ENCODE measurements at places on chromosomes 11 and 22.

- no peak for DNase-seq
Measured at GRCh38 chr22:27241430-27242321, 559.9 kb downstream of the MN1 start.

- DNase-seq = no peak
Measured at GRCh38 chr11:24131698-24132097, 365.2 kb upstream of the LUZP2 start.

DNA sequence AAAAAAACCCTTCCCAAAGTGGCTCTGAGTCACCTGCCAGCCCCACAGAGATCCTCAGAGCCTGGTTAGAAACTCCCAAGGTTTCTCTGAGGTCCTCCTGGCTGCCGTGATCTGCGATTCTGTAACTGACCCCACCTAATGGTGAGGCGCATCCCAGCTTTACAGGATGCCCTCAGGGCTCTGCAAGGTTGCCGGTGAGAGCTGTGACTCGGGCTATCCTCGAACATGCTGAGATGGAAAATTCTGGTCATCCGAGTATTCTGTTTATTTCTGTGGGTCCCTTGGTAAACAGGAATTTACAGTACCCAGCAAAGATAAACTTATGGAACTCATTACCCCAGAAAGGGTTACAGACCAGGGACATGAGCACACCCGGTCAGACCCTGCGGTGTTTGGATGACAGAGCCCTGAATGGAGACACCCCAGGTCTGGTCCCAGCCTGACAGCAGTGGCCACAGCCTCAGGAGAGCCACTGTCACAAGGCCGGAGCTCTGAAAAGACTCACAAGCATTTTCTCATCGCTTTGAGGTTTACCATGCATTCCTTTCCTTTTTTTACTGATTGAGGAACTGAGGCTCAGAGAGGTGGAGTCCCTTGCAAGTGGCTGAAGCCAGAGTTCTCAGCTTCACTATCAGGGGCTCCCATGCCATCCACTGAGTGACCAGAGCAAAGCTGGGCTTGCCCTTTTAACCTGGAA, 22.2 kb downstream of the LIF start:
- DNase-seq = no peak

- no peak for DNase-seq
Measured at GRCh38 chr11:78985663-78986062, 411.0 kb upstream of the NARS2 start.

- DNase-seq = no peak
Measured at GRCh38 chr22:47355776-47356510, 593.5 kb downstream of the TBC1D22A start.

- DNase-seq = no peak
Measured at GRCh38 chr22:17946662-17947367, 77.5 kb downstream of the MICAL3 start.

GRCh38 chr22:48382197-48382596, 1445.5 kb downstream of the BRD1 start:
- no peak for DNase-seq

DNA sequence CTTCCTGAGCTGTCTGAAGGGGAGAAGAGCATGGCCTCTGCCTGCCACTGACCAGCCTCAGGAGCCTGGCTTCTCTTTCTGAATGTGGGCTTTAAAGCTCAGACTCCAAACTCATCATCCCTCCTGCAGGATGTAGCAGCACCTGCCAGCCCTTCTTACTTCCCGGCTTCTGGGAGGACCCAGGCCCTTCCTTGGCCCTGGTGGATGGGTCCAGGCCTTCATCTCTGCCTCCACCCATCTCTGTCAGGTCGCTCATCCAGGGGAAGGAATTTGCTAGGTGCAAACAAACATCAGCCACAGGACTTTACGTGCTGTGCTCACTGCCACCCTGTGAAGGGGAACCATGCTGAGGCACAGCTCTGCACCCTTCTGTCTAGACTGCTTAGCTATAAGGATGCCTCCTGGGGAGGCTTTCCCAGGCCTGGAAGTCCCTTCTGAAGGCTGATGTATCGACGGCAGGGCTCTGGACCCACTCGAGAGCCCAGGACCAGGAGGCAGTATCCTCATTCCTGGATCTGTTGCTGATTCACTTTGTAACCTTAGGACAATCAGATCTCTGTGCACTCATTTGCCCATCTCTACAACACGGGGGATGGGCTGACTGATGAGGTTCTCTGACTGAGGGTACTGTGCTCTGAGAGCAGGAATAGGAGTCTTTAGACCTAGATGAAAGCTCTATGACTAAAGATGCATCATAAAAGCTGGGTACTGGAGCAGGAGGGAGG, 30.9 kb downstream of the USP35 start:
- no peak for DNase-seq

DNA sequence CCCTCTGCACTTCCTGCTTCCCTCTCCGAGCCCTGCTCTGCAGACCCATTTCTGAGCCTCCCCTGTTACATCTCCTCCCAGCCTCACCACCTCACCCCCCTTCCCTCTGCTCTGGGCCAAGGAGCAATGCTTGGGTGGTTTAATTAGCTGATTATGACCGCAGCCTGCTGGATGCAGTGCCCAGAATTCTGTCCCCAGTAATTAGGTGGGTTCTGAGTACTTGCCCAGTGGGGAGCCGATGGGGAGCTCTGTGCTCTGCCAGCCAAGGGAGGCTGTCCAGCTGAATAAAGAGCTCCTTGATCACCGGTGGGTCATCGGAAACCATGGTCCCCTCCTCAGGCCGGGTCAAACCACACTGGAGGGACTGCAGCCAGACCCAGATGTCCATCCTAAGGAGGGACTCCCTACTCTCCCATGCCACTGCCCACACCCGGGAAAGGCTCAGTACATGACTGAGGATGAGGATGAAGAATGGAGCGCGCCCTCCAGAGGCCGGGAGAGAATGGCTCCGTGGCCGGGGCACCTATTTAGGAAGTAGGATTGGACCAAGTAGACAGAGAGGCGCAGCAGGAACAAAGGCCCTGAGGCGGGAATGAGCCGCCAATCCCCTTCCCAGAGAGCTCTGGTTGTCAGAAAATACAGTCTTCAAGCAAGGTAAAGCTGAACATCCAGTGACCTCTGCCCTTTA, 9.1 kb downstream of the ARRB1 start:
- no peak for DNase-seq

DNA sequence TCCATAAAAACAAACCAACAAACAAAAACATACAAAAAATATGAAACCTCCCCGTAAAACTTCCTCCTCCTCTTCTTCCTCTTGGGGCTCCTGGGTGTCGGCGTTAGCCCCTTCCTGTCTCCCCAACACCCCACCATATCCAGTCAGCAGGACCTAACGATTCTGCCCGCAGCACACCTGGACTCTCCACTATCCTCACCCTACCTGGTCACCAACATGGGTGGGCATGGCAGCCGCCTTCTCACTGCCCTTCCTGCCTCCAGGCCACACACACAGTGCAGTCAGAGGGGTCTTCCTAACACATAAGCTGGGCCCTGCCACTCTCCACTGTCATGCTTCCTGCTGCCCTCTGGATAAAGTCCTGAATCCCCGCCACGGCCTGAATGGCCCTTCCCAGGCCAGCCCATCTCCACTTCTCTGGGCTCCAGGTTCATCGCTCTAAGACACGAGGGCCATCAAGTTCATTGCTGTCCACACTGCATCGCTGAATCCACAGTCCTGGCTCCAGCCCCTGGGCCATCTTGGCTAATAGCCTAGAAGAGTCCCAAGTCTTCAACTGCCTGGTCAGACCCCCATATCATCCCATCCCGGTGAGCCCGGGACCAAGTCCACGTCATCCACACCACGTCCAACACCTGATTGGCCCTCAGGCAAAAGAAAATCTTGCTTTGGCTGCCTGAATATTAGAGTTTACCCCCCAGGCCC, 76.2 kb downstream of the IGLL1 start:
- DNase-seq = no peak

- DNase-seq = no peak
Measured at GRCh38 chr11:17917556-17917955, 95.3 kb downstream of the SERGEF start.

GRCh38 chr11:26557666-26558065, 14.4 kb downstream of the MUC15 start:
- DNase-seq = no peak

DNA sequence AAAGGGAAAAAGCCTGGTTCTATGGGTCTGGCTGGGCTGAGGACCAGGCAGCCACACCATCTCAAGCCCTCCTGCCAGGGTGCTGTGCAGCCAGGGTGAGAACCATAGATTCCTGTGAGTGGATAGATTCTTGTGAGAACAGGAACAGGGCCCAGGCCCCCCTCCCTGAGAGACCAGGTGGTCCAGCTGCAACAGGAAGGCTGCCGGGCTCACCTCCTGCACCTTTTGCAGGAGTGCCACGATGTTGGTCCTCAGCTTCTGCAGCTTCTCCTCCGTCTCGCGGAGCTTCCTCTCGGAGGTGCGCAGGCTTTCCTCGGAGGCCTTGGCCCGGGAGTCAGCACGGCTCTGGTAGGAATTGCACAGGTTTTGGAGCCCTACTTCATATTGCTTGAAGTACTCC, 40.8 kb downstream of the MORC2 start:
- DNase-seq = no peak

DNA sequence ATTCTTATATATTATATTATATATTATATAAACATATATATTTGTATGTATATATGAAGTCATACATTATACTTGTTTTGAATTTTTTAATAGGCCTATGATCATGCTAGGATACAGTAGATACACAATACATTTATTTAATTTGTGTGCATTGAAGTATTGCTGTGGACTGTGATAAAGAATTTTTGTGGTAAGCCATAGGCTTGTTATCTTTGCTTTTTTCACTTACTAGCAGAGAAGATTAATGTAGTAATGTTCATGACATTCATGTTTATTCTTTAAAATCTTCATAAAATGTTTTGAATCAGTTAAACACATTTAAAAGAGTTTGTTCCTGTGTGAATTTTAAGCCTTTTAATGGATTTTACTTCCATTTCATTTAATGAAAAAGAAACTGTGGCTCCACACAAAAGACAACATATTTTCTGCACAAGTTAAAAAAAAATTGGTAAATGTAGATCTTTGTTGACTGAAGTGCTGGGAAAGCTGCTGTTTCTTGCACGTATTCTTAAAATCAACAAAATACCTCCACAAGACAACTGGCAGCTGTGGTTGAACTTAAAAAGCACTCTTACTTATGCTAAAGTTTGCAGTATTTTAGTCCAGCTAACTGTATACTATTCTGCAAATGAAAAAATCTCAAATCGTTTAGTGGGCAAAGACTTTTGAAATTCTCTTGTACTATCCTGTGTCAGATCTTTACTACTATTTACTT, 156.2 kb downstream of the TMEM135 start:
- DNase-seq = no peak

DNA sequence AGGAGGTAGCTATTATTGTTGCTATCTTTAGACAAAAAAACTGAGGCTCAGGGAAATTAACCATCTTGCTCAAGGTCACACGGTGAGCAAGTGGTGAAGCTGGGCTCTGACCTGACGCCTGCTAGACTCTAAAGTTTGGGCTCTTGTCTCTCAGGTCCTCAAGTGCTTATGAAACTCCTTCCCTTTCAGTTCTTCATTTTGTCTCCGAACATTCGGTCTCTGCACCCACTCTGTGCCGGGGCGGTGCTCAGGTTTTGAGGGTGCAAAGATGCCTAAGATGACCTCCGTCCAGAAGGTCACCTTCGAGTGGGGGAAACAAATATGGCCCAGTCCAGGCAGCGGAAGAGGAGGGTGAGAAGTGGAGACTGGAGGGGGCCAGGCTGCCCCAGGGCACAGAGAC, 16.0 kb downstream of the OVOL1 start:
- DNase-seq = no peak

DNA sequence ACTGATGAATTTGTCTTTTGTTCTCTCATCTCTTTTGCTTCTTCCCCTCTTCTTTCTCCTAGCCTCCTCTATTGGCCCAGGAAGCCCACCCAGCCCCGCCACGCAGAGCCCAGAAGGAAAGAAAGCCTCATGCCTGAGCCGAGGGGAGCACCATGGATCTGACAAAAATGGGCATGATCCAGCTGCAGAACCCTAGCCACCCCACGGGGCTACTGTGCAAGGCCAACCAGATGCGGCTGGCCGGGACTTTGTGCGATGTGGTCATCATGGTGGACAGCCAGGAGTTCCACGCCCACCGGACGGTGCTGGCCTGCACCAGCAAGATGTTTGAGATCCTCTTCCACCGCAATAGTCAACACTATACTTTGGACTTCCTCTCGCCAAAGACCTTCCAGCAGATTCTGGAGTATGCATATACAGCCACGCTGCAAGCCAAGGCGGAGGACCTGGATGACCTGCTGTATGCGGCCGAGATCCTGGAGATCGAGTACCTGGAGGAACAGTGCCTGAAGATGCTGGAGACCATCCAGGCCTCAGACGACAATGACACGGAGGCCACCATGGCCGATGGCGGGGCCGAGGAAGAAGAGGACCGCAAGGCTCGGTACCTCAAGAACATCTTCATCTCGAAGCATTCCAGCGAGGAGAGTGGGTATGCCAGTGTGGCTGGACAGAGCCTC, 3.8 kb downstream of the ZBTB16 start:
- DNase-seq = no peak

- no peak for DNase-seq
Measured at GRCh38 chr11:108912581-108912980, 247.7 kb downstream of the DDX10 start.

- no peak for DNase-seq
Measured at GRCh38 chr22:45878051-45878781, 98.7 kb downstream of the WNT7B start.

DNA sequence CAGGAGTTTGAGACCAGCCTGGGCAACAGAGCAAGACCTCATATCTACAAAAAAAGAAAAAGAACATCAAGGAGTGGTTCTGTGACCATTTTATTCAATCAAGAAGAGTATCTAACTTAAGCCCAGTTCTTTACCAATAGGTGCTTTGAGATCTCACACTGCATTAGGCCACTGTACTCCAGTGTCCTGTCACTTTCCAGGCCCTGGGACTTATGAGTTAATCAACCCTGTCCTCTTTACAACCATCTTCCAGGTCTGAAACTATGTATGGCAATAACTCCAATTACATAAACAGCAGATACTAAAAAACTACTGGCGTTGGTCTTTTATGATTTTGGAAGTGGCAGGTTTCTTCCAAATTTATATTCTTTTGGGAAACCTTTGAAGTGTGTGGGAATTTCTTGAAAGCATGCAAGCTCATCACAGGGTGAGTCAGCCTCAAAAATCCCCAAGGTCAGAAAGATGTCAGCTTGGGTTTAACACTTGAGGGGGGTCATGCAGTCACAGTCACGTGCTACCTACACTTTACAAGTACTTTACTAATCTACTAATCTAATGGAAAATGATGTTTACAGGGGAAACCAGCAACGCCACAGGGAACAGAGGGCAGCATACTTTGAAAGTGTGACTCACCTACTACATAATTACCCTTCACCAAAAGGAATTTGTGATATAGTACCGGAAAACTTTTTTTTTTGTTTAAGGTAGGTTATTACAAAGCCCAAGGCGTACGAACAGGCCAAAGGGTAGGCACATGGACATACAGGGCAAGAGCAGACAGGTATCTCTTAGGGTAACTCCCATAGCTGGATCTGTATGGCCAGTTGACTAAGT, 15.6 kb downstream of the PISD start:
- DNase-seq = peak; percentile 54

- no peak for DNase-seq
Measured at GRCh38 chr22:27151407-27151806, 494.0 kb downstream of the MIAT start.

DNA sequence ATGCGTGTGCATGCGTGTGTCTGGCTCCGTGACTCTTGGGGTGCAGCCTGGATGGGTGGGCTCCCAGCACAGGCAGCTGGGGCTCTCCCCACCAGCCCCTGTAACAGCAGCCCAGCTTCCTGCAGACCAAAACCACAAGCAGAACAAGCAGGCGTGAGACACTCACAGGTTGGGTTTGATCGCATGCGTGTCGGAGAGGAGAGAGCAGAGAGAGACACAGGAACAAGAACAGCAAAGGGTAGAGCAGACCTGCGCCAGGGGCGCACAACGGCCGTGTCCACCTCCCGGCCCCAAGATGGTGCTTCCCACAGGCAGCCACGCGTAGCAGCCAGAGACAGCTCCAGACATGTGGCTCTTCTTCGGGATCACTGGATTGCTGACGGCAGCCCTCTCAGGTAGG, at the start of gene CD6:
Gene CD6, plus strand, starts transcription at position 161 of the 400 bp plus-strand sequence. Its CDS starts 186 bp downstream, at position 347.
- DNase-seq = no peak

Data from H54 (cell line).